HT-29 (cell line): ENCODE measurements at places on chromosomes 2 and 18.

DNA sequence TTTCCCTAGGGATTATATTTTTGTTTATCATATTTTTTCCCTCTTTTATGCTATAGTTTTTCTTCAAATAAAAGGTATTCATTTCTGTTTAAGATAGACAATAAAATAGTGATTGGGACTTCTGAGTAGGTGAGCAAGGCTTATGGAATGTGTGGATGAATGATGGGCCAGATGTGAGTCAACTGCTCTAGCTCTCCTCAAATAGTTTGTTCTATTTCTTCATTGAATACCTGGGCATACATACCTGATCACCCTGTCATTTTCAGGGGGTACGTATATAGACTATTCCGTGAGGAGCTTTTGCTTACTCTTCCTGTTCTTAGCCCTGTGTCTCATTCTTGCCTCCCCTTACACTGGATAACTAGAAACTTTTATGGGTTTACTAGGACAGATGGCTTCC lies 41.9 kb downstream of the BABAM2 start:
- peak; percentile 34 for DNase-seq

- DNase-seq: no peak
Measured at GRCh38 chr2:223235986-223236385, 184.0 kb downstream of the KCNE4 start.

GRCh38 chr2:122927710-122928557 lies 1097.2 kb upstream of the CNTNAP5 start:
- no peak for DNase-seq

GRCh38 chr2:48045613-48046012 lies 139.3 kb upstream of the FBXO11 start:
- DNase-seq: no peak
